NCI-H1417 (cell line): ENCODE measurements at places on chromosomes 1 and 21.

DNA sequence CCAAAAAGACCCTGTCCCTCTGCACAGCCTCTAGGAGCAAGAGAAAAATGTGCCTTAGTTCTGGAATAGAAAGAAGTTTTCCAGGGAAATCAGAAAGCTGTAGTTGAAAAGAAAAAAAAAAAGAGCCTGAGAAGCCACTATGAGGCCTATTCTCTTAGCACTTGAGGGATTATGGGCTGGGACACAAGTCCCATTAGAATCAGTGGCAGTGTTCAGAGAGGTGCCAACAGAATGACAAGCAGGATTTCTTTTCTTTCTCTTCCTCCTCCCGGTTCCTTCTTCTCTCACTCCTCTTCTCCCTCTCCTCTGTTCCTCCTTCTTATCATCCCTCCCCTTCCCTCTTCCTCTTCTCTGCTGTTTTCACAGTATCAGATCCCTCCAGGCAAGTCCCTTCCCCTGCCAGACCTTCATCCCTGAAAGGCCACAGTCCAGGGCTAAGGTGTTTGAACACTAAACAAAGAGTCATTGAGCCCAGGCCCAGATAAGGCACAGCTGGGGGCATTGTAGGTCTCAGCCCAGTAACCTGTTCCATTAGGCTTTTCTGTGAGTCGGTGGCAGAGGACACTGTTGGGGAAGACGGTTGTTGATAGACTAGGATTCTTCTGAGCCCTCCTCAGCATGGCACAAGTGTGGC lies 64.7 kb upstream of the LPGAT1 start:
- DNase-seq, result no peak

GRCh38 chr21:26444646-26445045 lies 128.4 kb downstream of the CYYR1 start:
- no peak for DNase-seq

- no peak for DNase-seq
Measured at GRCh38 chr1:35925741-35926140, 5.2 kb upstream of the AGO3 start.

- no peak for DNase-seq
Measured at GRCh38 chr1:180266275-180267210, 36.5 kb downstream of the LHX4 start.

GRCh38 chr1:30879940-30880677 lies 28.4 kb downstream of the SDC3 start:
- peak; percentile 83 for DNase-seq

GRCh38 chr1:204900721-204901120 lies 30.1 kb downstream of the NFASC start:
- no peak for DNase-seq
